Right ventricle myocardium superior (tissue), 1 donor: ENCODE measurements at places on chromosomes 12 and 14. TPM values are rescaled to one million over a fixed set of nuclear protein-coding genes. Genes with fewer than 3 reads are reported as not detected.

Gene KRT7
- 0.59 TPM for total RNA-seq

Gene EPS8
- 17.5 TPM for total RNA-seq

Gene NRL
- total RNA-seq, result 0.75 TPM

Gene SPTB
- total RNA-seq, result 70.8 TPM

GRCh38 chr12:6977653-6978052 lies 6.9 kb downstream of the EMG1 start:
- DNase-seq, result no peak

- no peak for DNase-seq
Observed at GRCh38 chr14:22882529-22883172, 371 bp upstream of the REM2 start.

GRCh38 chr12:13258717-13259119 lies 62.2 kb downstream of the EMP1 start:
- no peak for DNase-seq

- DNase-seq, result no peak
Observed at GRCh38 chr14:73686901-73687300, 27.3 kb downstream of the PNMA1 start.

GRCh38 chr14:103696466-103697071 lies 18.7 kb downstream of the XRCC3 start:
- peak; percentile 74 for DNase-seq
